ENCODE measurements at places on chromosomes 3 and 15.

GRCh38 chr3:71264840-71265239 lies 318.7 kb downstream of the FOXP1 start:
- DNase-seq, result no peak

DNA sequence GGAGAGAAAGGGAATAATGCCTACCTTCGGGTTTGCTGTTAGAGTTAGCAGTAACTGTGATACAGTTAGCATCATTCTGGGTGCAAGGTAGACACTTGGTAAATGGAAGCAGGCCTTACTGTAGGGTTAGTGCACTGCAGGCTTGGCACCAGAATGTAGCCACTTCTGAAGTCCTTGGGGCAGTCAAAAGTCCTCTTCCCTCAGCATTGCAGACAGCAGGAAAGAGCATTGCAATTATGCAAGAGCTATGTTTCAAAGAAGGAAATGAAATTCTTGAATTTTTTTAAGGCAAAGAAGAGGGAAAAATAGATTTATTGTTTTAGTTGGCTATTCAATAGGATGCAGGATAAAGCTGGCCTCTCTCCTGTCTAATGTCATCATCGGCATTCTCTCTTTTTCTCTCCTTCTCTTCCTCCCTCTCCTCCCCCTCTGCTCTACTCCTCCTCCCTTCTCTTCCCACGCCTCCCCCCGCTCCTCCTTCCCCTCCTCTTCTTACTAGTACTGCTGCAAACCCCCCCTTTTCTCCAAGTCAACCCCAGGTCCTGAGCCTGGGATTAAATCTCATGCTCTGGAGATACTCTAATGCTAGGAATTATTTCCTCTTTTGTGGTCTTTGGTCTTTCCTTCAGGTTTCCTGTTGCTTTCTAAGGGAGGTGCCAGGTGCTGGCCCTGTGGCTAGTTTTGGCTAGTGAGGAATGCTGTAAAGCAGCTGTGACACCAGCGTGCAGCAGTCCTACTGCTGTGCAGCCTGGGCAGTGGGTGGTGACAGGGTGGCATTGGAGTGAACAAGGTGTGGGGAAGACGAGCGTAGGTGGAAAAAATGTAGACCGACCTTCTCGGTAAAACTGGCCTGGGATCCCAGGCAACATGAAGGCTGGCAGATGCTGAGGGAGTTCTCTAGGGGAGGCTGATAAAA lies 21.7 kb downstream of the EEFSEC start:
- no peak for DNase-seq

DNA sequence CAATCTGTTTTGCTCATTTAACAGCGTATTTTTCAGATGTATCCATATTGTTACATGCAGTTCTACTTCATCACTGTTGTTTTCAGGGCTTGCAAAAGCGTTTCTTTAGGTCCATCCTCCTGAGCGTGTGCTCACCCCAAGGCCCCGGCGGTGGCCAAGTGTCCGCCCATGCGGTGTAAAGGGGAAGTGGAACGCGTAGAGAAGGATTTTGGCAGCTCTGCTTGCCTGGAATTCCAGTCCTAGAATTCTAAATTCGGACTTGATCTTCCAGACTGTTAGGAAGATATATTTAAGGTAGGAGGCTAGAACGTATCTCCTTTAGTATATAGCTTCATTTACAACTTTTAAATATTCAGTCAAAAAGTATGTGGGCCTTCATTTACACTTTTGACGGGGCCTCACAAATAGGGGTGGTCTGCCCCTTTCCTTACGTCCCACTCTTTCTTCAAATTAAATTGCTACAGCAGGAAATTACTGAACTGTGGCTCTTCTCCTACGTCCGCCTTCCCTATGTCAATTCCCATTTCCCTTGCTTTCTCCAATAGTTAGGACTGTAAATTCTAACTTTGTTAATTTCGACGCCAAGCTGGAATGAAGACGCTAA lies 609 bp upstream of the TBC1D23 start:
- DNase-seq, result peak; percentile 85

- no peak for DNase-seq
Observed at GRCh38 chr3:134449951-134450350, 35.8 kb downstream of the ANAPC13 start.

DNA sequence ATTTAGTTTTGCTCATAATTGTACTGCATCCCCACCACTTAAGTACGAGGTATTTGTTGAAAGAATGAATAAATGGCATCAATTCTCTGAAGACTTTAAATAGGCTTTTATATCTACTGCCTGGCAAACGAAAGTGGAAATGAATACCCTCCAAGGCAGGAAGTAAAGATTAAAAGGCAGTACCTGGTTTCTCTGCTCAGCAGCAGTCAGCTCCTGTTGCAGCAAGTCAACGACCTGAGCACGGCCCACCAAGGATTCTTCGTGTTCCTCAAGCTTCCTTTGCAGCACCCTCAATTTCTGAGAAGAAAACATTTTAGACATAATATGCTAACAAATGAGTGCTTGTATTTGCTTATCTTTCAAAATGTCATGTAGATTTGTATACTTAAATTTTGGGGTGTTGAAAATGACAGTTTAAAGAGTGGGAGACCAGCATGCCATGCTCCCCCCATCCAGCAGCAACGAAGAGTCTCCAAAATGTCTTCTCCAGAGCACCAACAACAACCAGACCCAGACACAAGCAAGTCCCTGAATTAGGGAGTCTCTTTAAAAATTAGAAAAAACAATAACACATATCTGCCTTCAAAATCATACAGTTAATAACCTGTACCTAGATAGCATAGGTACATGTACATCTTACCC lies 31.2 kb downstream of the GOLGB1 start:
- no peak for DNase-seq

GRCh38 chr3:194300382-194300758 lies 50.8 kb downstream of the CPN2 start:
- DNase-seq, result peak; percentile 91

GRCh38 chr3:43411429-43411828 lies 125.1 kb downstream of the SNRK start:
- DNase-seq, result no peak

Data from left hindlimb (tissue), 1 donor.